Glutamatergic neuron (in vitro differentiated cells): ENCODE measurements at places on chromosomes 16 and 17. TPM values are rescaled to one million over a fixed set of nuclear protein-coding genes. Genes with fewer than 3 reads are reported as not detected.

The GPR179 gene
- 0.07 TPM for total RNA-seq

GRCh38 chr17:73646409-73647300, 2.4 kb upstream of the SDK2 start:
- no peaks in the 10 kb centered on the region for H3K36me3 ChIP-seq
- peaks cover 3% of the 10 kb centered on the region for H3K27me3 ChIP-seq
- peaks cover 14% of the 10 kb centered on the region for H3K4me1 ChIP-seq
- no peak overlapping the region for H3K27ac ChIP-seq
- peak overlapping the region; percentile 13 for H3K4me3 ChIP-seq

GRCh38 chr17:44539673-44540072, 17.6 kb upstream of the FZD2 start:
- no peak overlapping the region for H3K4me3 ChIP-seq
- DNase-seq = peak; percentile 35
- peaks cover 18% of the 10 kb centered on the region for H3K27me3 ChIP-seq
- no peaks in the 10 kb centered on the region for H3K36me3 ChIP-seq

GRCh38 chr17:63772801-63773271, 561 bp downstream of the CCDC47 start:
- H3K36me3 ChIP-seq = no peaks in the 10 kb centered on the region
- peak overlapping the region; percentile 98 for H3K4me3 ChIP-seq
- H3K4me1 ChIP-seq = peaks cover 19% of the 10 kb centered on the region
- H3K27me3 ChIP-seq = peaks cover 13% of the 10 kb centered on the region

GRCh38 chr16:87067836-87068761, 249.1 kb downstream of the C16orf95 start:
- H3K36me3 ChIP-seq = no peaks in the 10 kb centered on the region
- peaks cover 8% of the 10 kb centered on the region for H3K27me3 ChIP-seq
- peaks cover 4% of the 10 kb centered on the region for H3K4me1 ChIP-seq
- H3K4me3 ChIP-seq = no peak overlapping the region
- H3K27ac ChIP-seq = no peak overlapping the region
- DNase-seq = no peak

- peaks cover 5% of the 10 kb centered on the region for H3K36me3 ChIP-seq
- peaks cover 64% of the 10 kb centered on the region for H3K4me1 ChIP-seq
These were observed 19.9 kb downstream of the COTL1 start for GRCh38 chr16:84597931-84598351.

DNA sequence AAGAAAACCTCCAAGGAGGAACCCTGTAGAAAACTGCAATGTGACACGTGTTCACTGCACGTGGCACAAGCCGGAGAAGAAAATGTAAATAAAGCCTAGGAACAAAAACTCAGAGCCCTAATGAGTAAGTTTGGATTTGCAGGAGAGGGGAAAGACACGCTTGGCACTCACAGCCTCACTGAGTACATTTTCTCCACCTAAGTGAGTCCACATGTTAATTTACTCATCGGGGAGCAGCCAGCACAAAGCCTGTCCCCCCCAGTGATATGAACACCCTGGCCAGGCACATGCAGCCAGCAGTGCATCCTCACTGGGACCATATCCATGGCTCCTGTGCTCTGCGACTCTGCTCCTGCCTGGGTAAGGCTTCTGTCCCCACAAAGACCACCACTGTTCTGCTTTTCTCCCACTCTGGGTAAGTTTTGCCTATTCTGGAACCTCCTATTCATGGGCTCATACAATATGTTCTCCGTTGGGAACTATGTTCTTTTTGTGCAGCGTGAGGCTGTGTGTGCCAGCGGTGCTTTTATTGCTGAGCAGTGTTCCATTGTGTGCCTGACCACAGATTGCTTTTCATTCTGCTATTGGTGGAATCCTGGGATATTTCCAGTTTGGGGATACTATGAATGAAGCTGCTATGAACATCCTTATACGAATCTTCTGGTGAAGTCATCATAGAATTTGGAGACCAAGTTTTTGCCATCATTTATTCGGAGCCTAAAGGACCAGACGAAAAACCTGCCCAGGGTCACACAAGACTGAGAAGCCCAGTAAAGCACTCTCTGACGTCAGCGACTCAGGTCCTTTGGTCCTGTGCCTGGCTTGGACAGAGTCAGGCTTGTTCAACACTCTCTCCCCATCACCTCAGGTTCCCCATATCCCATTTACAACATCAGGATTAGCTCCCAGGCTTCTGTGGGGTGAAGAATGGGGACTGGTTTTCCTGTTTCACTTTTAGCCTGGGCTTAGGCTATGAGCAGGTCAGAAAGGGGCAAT, 53.3 kb downstream of the RNF112 start:
- H3K27ac ChIP-seq = no peak overlapping the region
- peaks cover 5% of the 10 kb centered on the region for H3K4me1 ChIP-seq
- H3K36me3 ChIP-seq = no peaks in the 10 kb centered on the region
- no peak for DNase-seq

DNA sequence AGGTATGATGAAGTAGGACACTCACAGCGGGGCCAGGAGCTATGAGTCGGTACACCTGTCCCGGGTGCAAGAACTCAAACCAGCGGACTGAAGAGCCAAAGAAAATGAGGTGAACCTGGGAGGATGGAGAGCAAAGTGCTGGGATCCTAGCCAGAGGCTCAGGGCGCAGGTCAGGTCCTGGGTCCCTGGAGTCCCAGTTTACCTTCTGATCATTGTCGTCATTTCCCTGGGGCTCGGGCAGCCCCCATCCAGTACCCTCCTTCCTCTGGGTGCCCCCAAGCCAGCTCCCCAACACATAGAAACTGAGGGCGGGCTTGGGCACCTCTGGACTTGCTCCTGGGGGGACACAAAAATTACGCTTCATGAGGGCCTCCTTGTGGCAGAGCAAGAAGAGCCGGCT, 16.2 kb downstream of the CTC1 start:
- no peaks in the 10 kb centered on the region for H3K4me1 ChIP-seq
- peaks cover 27% of the 10 kb centered on the region for H3K36me3 ChIP-seq
- no peak overlapping the region for H3K4me3 ChIP-seq
- peaks cover 8% of the 10 kb centered on the region for H3K27me3 ChIP-seq

DNA sequence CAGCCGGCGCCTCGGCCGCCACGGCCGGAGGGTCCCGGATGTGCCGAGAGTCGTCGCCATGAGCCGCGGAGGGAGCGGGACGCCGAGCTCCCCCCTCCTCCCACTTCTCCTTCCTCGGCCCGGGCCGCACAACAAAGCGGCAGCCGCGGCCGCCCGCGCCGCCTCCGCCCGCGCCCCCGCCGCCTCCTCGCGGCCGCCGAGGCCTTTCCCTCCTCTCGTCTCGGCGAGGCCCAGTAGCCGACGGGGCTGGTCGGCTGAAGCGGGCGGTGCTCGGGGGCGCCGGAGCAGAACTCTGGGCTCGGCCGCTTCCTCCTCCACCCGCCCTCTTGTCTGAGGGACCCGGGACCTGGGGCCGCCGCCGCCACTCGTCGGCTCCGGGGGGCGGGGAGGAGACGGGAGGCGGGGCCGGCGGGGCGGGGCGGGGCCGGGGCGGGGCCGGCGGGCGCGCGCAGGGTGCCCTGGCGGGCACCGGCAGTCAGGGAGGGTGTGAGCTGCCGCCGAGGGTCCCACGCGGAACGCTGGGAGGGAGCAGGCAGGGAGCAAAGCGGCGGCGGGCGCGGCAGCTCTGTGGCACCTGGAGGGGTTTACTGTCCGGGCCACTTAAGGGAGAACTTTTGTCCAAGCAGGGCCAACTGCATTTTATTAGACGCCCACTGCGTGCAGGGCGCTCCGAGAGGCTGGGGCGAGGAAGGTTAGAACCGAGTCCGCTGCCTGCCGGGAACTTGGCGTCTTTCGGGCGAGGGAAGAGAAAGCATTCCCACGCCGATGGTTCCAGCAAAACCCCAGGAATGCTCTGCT, at the start of gene SMURF2:
TSS of gene SMURF2 (minus strand) at position 332 of the 798 bp plus-strand sequence. CDS start 427 bp downstream, outside the sequence.
- H3K4me1 ChIP-seq = peaks cover 8% of the 10 kb centered on the region
- H3K27me3 ChIP-seq = peaks cover 5% of the 10 kb centered on the region
- H3K4me3 ChIP-seq = peak within 1 kb of the TSS; percentile 99
- peak; percentile 83 for DNase-seq
- H3K36me3 ChIP-seq = no peaks in the 10 kb centered on the region

GRCh38 chr17:1792495-1793446, 30.9 kb downstream of the SERPINF1 start:
- H3K27me3 ChIP-seq = peaks cover 2% of the 10 kb centered on the region
- no peak for DNase-seq
- no peak overlapping the region for H3K27ac ChIP-seq
- H3K4me1 ChIP-seq = peaks cover 8% of the 10 kb centered on the region
